Endodermal cell (in vitro differentiated cells): ENCODE measurements at places on chromosomes 5 and 9. TPM values are rescaled to one million over a fixed set of nuclear protein-coding genes. Genes with fewer than 3 reads are reported as not detected.

DNA sequence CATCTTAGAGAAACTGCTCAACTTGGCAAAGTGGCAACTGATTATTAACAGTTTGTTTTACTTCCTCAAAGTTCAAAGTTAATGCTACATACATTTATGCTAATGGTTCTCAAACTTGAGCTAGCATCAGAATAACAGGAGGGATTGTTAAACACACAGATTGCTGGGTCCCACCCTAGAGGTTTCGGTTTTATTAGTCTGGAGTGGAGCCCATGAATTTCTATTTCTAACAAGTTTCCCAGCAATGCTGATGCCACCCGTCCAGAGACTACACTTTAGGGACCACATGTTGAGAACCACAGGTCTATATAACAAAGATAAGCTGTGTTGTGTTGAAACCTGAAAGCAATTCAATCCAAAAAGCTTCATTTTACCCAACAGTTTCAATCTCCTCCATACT lies 95.3 kb downstream of the FBXW11 start:
- peaks cover 11% of the 10 kb centered on the region for H3K4me1 ChIP-seq
- no peak overlapping the region for H3K27ac ChIP-seq
- peaks cover 12% of the 10 kb centered on the region for H3K36me3 ChIP-seq
- no peaks in the 10 kb centered on the region for H3K27me3 ChIP-seq
- DNase-seq = no peak

GRCh38 chr9:437574-438001 lies 222.9 kb downstream of the DOCK8 start:
- no peak for DNase-seq
- no peaks in the 10 kb centered on the region for H3K27me3 ChIP-seq

DNA sequence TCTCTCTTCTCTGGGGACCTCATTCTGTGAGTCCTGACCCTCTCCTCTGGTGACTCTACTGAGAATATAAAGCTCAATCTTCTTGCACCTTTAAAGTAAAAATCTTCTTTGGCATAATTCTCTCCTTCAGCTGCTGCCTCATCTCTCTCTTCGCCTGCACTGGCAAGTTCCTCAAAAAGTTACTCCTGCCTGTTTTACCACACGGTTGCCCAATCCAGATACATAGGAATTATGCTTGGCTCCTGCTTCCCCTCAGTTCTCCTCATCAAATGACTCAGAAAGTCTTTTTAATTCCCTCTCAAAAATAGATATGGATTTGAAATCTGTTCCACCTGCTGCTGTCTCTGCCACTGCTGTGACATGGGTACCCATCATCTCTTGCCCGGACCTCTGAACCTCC lies 14.4 kb upstream of the HRCT1 start:
- no peak overlapping the region for H3K4me3 ChIP-seq
- H3K4me1 ChIP-seq = no peaks in the 10 kb centered on the region
- H3K27ac ChIP-seq = no peak overlapping the region
- H3K27me3 ChIP-seq = peaks cover 18% of the 10 kb centered on the region
- no peaks in the 10 kb centered on the region for H3K36me3 ChIP-seq

- H3K4me3 ChIP-seq = no peak overlapping the region
- H3K27me3 ChIP-seq = no peaks in the 10 kb centered on the region
Observed at GRCh38 chr9:4126184-4126865, 173.5 kb downstream of the GLIS3 start.

- H3K36me3 ChIP-seq = no peaks in the 10 kb centered on the region
- H3K4me3 ChIP-seq = no peak overlapping the region
- no peak overlapping the region for H3K27ac ChIP-seq
- H3K4me1 ChIP-seq = peaks cover 12% of the 10 kb centered on the region
Observed at GRCh38 chr5:9947944-9948343, 301.7 kb downstream of the ATPSCKMT start.

GRCh38 chr5:85017261-85017660 lies 632.6 kb upstream of the EDIL3 start:
- H3K27me3 ChIP-seq = no peaks in the 10 kb centered on the region
- no peaks in the 10 kb centered on the region for H3K4me1 ChIP-seq
- no peak overlapping the region for H3K27ac ChIP-seq

GRCh38 chr5:153525536-153525935 lies 35.1 kb downstream of the GRIA1 start:
- H3K4me3 ChIP-seq = no peak overlapping the region
- no peaks in the 10 kb centered on the region for H3K27me3 ChIP-seq

DNA sequence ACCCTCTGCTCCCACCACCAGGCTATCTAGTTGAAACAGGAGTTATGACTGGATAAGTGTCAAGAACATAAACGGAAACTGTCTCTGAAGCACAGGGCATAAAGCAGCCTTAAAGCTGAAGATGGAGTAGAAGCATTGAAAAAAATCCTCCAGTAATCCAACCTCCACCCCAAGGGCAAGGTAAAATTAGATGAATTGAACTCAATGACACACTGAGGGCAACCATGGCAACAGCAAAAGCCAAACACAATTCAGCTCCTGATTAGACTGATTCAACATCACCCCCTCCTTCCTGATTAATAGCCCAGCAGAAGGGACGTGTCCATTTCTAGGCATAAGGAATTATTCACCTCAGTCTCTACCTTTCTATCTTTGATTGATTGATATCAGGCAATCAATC lies 183.2 kb upstream of the MAP3K1 start:
- H3K4me3 ChIP-seq = no peak overlapping the region
- no peaks in the 10 kb centered on the region for H3K27me3 ChIP-seq
- DNase-seq = no peak
- no peaks in the 10 kb centered on the region for H3K36me3 ChIP-seq
- H3K27ac ChIP-seq = no peak overlapping the region
- no peaks in the 10 kb centered on the region for H3K4me1 ChIP-seq

DNA sequence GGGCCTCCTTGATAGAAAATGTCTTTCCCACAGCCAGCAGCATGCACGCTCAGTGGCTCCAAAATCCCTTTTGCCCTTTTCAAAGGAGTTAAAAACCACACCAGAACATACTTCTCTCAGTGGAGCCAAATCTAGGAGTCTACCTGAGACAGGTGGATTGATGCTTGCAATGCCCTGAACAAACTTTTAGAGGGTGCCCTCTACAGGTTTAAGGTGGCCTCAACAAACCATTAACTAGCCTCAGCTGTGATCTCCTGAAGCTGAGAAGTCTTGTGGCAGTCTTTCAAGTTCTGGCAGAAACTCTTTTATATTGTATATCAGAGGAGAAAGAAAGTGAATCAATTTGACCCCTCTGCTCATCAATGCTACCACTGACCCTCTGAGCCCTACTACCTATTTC lies 125.4 kb downstream of the MED27 start:
- H3K27me3 ChIP-seq = no peaks in the 10 kb centered on the region
- H3K4me1 ChIP-seq = no peaks in the 10 kb centered on the region
- DNase-seq = peak; percentile 69
- no peak overlapping the region for H3K4me3 ChIP-seq

DNA sequence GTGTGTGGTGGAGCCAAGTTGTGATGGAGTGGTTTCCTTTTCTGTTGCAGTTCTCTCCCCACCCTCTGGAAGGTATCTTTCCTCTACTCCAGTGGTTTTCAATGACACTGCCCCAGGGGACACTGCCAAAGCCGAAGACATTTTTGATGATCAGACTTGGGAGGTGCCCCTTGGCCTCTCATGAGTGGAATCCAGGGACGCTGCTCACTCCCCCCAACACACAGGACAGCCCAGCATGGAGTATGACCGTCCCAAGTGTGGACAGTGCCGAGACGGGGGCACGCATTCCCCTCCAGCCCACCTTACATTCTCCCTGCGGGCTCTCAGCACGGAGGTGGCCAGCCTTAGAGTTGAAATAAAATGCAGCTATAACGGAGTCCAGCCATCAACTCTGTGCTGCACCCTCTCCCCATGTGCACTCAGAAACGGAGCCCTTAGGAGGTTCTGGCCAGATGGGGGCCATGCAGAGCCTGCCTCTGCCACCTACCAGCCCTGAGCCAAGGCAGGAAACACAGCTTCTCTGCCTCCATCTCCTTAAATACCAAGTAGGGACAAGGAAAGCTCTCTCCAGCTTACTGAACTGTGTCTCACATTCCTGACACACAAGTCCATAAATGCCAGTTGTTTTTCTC lies 150.8 kb downstream of the ROR2 start:
- no peaks in the 10 kb centered on the region for H3K27me3 ChIP-seq
- DNase-seq = peak; percentile 47
- H3K36me3 ChIP-seq = peaks cover 24% of the 10 kb centered on the region
- no peak overlapping the region for H3K4me3 ChIP-seq
- peaks cover 6% of the 10 kb centered on the region for H3K4me1 ChIP-seq

DNA sequence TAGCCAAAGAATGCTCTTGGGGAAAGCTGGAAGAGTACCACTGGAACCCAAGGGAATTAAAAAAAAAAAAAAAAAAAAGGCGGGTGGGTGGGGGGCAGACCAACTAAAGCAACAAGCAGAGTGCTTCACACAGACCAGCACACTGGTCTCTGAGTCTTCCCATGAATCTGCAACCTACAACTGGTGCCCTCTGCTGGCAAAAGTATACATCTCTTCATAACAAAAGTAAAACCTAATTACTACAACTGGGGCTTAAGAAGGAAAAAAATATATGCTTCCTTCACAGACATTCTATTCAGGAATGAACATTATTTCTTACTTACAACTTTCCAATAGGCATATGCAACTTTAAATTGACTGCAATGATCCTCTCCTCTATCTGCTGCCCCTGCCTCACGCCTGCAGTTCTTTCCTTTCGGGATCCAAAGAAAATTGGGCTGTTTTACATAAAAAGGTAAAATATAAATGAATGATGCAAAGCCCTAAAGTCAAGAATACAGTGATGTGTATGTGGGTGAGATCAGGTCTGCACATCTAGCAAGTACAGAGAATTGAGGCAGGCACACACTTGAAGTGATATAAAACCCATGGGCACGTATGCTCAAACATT lies 7.2 kb upstream of the KLHL3 start:
- H3K27me3 ChIP-seq = no peaks in the 10 kb centered on the region
- peak; percentile 82 for DNase-seq
- no peak overlapping the region for H3K4me3 ChIP-seq
- H3K27ac ChIP-seq = no peak overlapping the region

DNA sequence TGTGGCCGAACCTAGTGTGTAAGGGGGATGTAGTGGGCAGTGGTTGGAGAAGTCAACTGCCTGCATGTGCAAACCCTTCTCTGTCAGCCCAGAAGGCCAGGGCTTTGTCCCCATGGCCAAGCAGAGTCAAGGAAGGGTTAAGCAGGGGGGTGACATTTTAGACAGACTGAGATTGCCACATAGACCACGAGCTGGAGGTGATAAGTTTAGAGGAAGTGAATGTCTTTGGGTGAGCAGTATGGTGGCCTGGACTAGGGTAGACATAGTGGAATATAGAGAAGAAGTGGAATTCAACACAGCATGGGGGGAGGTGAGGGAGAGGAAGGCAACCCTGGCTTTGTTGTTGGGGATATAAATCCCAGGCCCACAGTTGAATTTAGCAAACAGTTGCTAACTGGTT lies 38.7 kb upstream of the CDKN2AIPNL start:
- no peaks in the 10 kb centered on the region for H3K27me3 ChIP-seq
- DNase-seq = no peak
- no peak overlapping the region for H3K27ac ChIP-seq
- no peaks in the 10 kb centered on the region for H3K4me1 ChIP-seq
- no peak overlapping the region for H3K4me3 ChIP-seq
- no peaks in the 10 kb centered on the region for H3K36me3 ChIP-seq

DNA sequence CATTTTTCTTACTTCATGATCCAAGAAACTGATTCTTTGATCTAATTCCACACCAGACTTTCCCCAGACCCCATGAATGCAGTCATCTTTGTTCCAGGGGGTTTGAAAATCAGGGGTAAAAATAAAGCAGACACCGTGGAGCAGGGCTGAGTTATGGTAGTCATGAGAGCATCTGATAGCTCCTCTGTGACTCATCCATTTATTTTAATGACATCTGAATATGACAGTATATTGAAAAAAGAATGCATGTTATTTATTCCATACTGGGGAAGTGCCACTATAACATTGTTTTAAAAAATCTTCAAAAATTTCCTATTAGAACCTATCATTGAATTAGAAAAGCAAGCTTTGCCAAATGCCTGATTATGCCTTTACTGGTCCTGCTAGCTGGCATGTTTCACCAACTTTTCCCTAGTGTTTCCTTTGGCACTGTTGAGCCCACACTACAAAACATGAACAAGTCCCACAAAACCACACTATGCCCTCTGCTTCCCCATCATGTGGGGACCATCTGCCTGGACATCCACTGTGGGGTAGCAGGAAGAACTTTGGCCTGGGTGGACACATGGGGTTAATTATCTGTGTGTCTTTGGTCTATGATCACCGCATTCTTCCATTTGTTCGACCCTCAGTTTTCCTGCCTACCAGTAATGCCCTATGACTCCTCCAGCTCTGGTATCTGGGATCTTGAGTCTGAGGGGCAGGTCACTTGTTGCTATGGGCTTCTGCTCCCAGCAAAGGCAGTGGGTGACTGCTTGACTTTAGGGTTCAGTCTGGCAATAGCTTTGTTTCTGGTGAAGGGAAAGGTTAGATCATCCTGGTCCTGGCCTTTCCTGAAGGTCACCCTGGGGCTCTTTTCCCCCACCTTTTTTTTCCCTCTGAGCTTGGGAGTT lies 82.7 kb upstream of the PANK3 start:
- H3K27me3 ChIP-seq = peaks cover 12% of the 10 kb centered on the region
- H3K36me3 ChIP-seq = no peaks in the 10 kb centered on the region
- no peak overlapping the region for H3K4me3 ChIP-seq
- no peak overlapping the region for H3K27ac ChIP-seq

GRCh38 chr5:111887706-111888105 lies 130.7 kb upstream of the NREP start:
- DNase-seq = no peak
- H3K36me3 ChIP-seq = no peaks in the 10 kb centered on the region
- no peaks in the 10 kb centered on the region for H3K27me3 ChIP-seq
- no peak overlapping the region for H3K4me3 ChIP-seq
- H3K4me1 ChIP-seq = no peaks in the 10 kb centered on the region

GRCh38 chr5:168651648-168652047 lies 72.5 kb upstream of the PANK3 start:
- H3K27me3 ChIP-seq = no peaks in the 10 kb centered on the region
- peaks cover 4% of the 10 kb centered on the region for H3K4me1 ChIP-seq
- H3K27ac ChIP-seq = no peak overlapping the region
- DNase-seq = no peak
- no peak overlapping the region for H3K4me3 ChIP-seq

DNA sequence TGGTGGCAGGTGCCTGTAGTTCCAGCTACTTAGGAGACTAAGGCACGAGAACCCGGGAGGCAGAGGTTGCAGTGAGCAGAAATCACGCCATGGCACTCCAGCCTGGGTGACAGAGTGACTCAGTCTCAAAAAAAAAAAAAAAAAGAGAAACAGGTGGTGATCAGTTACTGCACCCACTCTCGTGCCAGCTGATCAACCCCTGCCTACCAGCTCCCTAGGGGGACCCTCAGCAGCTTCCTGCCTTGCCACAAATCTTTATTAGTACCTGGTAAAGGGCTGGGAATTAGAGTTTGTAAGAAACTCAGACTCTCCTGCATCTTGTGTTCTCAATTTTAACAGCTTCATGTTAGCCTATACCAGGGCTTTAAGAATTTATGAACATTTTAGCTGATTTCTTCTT lies 914.9 kb downstream of the EFNA5 start:
- H3K27ac ChIP-seq = no peak overlapping the region
- H3K27me3 ChIP-seq = no peaks in the 10 kb centered on the region
- DNase-seq = no peak
- no peaks in the 10 kb centered on the region for H3K36me3 ChIP-seq
- no peaks in the 10 kb centered on the region for H3K4me1 ChIP-seq

Gene GARIN3
- not detected in 3 replicates for total RNA-seq

Gene PHF24
- total RNA-seq = 2.7 to 9.0 TPM (median 5.6 TPM) in 3 replicates

Gene C5orf15
- total RNA-seq = 37.6 to 42.5 TPM (median 42.3 TPM) in 3 replicates

Gene DNAH5
- 1.8 and 2.5 TPM in 2 replicates for total RNA-seq

Gene PDCD1LG2
- total RNA-seq = not detected in 2 replicates

Gene CCDC180
- 5.6 to 10.9 TPM (median 7.4 TPM) in 3 replicates for total RNA-seq

Gene ACTBL2
- total RNA-seq = not detected in 2 replicates
